ENCODE measurements at places on chromosomes 16 and 17.

DNA sequence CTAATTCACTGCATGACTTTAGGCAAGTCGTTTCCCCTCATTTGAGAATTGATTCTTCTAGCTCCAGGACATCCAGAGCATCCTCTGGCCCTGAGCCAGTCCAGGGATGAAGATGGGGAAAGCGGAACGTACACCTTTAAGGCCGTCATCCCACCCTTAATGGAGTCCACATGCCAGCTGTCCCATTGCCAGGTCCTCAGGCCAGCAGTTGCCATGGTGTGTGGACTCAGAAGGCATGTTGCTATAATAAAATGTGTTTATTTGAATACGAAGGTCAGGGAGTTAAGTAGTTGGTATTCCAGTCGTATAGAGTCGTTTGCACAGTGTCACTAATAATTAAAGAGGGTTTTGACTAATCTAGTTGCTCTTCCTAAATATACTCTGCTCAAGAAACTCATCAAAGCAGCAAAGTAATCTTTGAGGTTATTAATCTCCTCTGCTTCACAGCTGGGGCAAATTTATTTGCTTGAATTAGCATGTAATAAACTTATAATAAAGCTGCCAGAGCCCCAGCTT, 30.4 kb downstream of the CCDC182 start:
- H3K4me1 ChIP-seq = no peaks in the 10 kb centered on the region
- no peak overlapping the region for H3K4me3 ChIP-seq
- peaks cover 21% of the 10 kb centered on the region for H3K27me3 ChIP-seq

- no peak for DNase-seq
- H3K36me3 ChIP-seq = no peaks in the 10 kb centered on the region
- no peaks in the 10 kb centered on the region for H3K27me3 ChIP-seq
- H3K4me1 ChIP-seq = no peaks in the 10 kb centered on the region
Measured at GRCh38 chr17:10606110-10606509, 51.0 kb downstream of the MYH3 start.

DNA sequence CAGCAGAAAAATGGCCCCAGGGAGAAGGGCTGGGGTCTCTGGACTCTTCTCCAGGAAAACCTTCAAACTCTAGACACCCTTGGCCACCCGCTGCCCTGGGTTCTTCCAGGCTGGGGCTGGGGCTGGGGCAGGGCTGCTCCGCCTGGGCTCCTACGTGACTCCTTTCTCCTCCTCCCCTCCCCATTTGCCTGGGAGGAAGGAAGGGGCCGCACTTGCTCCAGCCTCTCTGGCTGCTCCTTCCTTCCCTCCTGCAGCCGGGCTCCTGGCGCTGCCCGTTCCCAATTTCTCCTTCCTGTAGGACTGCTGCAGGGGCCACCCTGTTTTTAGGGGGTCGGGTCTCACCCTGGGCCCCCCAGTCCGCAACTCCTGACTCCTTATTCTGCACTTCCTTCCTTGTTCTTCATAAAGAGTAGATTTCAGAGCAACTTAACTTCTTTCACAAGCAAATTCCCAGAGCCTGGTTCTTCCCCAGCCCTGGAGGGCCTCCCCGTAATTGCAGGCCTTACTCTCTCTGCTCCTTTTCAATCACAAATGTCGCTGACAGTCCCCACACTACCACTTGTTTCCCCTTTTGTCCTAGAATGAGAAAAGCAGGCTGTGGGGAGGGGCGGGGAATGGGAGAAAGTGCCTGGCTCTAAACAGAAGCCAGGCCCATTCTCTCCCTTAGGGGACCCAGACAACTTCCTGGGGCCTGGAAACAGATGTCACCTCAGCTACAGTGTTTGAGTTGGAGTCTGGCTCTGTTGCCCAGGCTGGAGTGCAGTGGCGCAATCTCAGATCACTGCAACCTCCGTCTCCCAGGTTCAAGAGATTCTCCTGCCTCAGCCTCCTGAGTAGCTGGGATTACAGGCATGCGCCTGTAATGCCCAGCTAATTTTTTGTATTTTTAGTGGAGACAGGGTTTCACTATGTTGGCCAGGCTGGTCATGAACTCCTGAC, 137.8 kb downstream of the ENGASE start:
- H3K4me1 ChIP-seq = no peaks in the 10 kb centered on the region
- DNase-seq = peak; percentile 66
- no peak overlapping the region for H3K4me3 ChIP-seq
- no peaks in the 10 kb centered on the region for H3K36me3 ChIP-seq

DNA sequence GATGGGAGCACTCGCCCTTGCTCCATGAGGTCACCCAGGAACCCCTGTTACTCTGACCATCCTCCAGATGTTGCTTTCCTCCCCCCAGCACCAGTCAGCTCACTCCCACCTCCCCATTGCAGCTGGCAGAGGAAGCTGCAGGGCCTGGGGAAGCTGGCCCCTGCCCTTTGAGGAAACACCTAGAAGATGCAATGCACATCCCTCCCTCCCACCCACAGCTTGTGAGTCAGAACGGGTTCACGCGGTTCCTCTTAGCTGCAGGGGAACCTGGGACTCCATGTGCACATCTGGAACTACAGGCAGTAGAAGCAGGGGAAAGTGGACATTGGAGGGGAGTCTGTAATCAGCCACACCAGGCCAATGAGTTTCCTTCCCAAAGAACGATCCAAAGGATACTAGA, 96.9 kb downstream of the KATNIP start:
- H3K4me1 ChIP-seq = no peaks in the 10 kb centered on the region
- H3K4me3 ChIP-seq = no peak overlapping the region
- no peak overlapping the region for H3K27ac ChIP-seq
- no peak for DNase-seq
- peaks cover 17% of the 10 kb centered on the region for H3K36me3 ChIP-seq
- H3K27me3 ChIP-seq = no peaks in the 10 kb centered on the region

GRCh38 chr16:23175651-23176050, 6.9 kb upstream of the SCNN1G start:
- H3K36me3 ChIP-seq = no peaks in the 10 kb centered on the region
- H3K4me3 ChIP-seq = no peak overlapping the region

GRCh38 chr16:7086822-7087616, 245.6 kb upstream of the RBFOX1 start:
- H3K4me1 ChIP-seq = no peaks in the 10 kb centered on the region
- no peak overlapping the region for H3K4me3 ChIP-seq
- no peak overlapping the region for H3K27ac ChIP-seq
- H3K27me3 ChIP-seq = no peaks in the 10 kb centered on the region
- no peaks in the 10 kb centered on the region for H3K36me3 ChIP-seq

- no peaks in the 10 kb centered on the region for H3K4me1 ChIP-seq
- H3K27ac ChIP-seq = no peak overlapping the region
- no peak for DNase-seq
- H3K4me3 ChIP-seq = no peak overlapping the region
Measured at GRCh38 chr16:81593481-81593880, 148.9 kb downstream of the CMIP start.
